ENCODE measurements at places on chromosomes 5 and 9.

GRCh38 chr5:43152946-43153345, 32.2 kb downstream of the ZNF131 start:
- H3K27ac ChIP-seq, result no peak overlapping the region
- H3K36me3 ChIP-seq, result no peaks in the 10 kb centered on the region
- H3K27me3 ChIP-seq, result no peaks in the 10 kb centered on the region
- DNase-seq, result no peak
- H3K4me3 ChIP-seq, result no peak overlapping the region

DNA sequence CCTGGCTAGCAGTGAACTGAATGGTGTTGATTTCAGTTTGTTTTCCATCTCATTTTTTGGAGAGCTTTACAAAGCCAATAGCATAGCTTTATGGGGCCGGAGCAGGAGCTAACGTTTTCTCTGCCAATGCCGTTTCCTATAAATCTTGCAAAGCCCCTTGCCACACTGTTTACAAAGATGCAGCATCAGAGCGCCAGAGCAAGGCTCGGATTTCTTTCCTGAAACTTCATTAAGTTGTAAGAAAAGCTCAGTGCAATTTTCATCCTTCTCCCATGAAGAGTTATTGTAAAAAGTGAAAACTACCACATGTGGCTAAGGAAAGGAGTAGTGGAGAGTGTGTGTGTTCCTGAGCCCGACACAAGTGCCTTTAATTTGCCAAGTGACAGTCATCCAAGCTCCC, 178.2 kb upstream of the GDNF start:
- no peaks in the 10 kb centered on the region for H3K27me3 ChIP-seq
- no peak overlapping the region for H3K27ac ChIP-seq
- no peaks in the 10 kb centered on the region for H3K36me3 ChIP-seq

- no peaks in the 10 kb centered on the region for H3K36me3 ChIP-seq
- no peak for DNase-seq
- H3K4me3 ChIP-seq, result no peak overlapping the region
- no peak overlapping the region for H3K27ac ChIP-seq
- no peaks in the 10 kb centered on the region for H3K4me1 ChIP-seq
Measured at GRCh38 chr5:171646102-171647042, 139.2 kb upstream of the SMIM23 start.

DNA sequence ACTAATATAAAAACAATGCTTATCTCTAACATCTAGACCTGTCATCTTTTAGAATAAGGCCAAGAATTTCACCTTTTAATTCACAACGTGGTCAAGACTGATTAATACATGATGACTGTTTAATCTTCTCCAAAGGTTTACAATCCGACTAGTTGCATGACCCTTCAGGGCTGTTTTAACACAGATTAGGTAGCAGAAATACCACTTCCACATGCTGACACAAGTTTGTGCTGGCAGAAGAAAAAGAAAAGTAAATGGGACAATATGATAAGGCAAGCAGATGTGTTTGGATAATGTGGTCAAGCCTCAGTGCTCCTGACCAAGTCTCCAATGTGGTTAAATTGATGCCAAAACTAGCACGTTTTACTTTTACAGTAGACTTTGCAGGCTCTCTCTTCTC, 31.1 kb downstream of the SEMA6A start:
- no peak for DNase-seq
- peaks cover 2% of the 10 kb centered on the region for H3K4me1 ChIP-seq
- H3K27ac ChIP-seq, result no peak overlapping the region
- H3K36me3 ChIP-seq, result no peaks in the 10 kb centered on the region
- H3K4me3 ChIP-seq, result no peak overlapping the region

- H3K27me3 ChIP-seq, result no peaks in the 10 kb centered on the region
- no peaks in the 10 kb centered on the region for H3K4me1 ChIP-seq
- no peaks in the 10 kb centered on the region for H3K36me3 ChIP-seq
Measured at GRCh38 chr9:109974918-109975276, 194.9 kb downstream of the PALM2AKAP2 start.

DNA sequence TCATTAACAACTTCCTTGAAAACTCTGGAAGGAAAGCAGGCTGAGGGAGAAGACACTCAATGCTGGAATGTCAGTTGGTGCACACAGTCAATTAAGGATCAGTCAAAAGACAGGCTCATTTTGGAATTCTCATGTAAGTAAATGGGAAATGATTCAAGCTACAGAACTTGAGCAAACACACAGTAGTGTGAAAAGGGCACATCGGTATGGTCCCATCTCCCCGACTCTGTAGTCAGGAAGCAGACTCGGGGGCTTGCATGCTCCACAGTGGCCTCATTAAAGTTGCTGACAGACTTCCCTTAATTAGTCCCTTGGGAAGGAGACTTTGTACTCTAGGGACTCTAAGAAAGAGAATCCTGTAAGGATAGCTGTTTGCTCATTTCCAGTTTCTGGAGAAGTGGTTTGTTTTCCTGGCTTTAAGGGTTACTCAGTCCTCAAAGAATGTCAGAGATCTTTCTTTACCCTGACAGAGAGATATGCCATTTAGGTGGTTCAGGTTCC, 339.2 kb downstream of the ADAMTS6 start:
- no peaks in the 10 kb centered on the region for H3K36me3 ChIP-seq
- peak overlapping the region; percentile 93 for H3K27ac ChIP-seq
- H3K4me3 ChIP-seq, result no peak overlapping the region

DNA sequence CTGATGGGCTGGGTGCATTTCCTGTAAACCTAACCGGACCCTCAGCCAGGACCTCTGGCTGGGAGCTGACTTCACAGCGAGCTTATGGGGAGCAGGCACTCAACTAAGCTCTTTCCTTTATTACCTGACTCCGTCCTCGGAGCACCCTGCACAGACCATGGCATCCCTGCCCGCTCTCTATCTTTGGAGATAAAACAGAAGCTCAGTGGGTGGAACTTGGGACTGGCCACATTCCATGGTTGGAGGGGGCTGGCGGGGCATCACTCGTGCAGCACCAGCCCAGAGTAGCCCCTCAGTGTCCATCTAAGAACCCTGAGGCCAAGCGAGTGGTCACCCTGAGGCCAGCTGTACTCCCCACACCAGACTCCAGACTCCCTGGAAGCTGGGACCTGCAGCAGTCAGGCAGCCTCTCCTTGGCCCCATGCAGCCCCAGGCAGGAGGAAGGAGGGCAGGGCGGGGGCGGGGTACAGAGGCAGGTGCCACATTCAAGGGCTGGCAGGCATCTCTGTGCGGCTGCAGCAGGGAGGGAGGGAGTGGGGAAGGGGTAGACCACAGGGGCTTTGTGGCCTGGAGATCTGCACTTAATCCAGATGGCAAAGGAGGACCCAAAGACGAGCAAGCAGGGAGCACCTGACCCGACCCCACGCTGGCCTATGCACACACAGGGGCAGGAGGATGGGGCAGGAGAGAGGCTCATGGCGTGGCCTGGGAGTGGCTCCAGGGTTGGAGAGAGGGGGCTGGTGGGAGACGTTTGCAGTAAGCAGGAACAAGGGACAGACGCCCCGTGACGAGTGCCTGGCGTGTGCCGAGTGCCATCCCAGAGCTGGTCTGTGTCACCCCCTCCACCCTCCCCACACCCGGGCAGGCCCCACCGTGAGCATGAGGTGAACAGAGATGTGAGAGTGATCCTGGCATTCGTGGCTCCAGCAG, 26.1 kb downstream of the GLT6D1 start:
- H3K4me1 ChIP-seq, result no peaks in the 10 kb centered on the region
- H3K27ac ChIP-seq, result no peak overlapping the region
- DNase-seq, result no peak
- no peaks in the 10 kb centered on the region for H3K36me3 ChIP-seq
- H3K4me3 ChIP-seq, result no peak overlapping the region
- no peaks in the 10 kb centered on the region for H3K27me3 ChIP-seq

- H3K27ac ChIP-seq, result no peak within 1 kb of the TSS
- H3K36me3 ChIP-seq, result no peaks in the 10 kb centered on the region
- peaks cover 2% of the 10 kb centered on the region for H3K4me1 ChIP-seq
- no peaks in the 10 kb centered on the region for H3K27me3 ChIP-seq
- no peak for DNase-seq
Measured at GRCh38 chr5:132673939-132674630, at the start of gene IL4. Gene IL4, plus strand, starts transcription at chr5:132673989. Its CDS starts 62 bp downstream, at chr5:132674051.

DNA sequence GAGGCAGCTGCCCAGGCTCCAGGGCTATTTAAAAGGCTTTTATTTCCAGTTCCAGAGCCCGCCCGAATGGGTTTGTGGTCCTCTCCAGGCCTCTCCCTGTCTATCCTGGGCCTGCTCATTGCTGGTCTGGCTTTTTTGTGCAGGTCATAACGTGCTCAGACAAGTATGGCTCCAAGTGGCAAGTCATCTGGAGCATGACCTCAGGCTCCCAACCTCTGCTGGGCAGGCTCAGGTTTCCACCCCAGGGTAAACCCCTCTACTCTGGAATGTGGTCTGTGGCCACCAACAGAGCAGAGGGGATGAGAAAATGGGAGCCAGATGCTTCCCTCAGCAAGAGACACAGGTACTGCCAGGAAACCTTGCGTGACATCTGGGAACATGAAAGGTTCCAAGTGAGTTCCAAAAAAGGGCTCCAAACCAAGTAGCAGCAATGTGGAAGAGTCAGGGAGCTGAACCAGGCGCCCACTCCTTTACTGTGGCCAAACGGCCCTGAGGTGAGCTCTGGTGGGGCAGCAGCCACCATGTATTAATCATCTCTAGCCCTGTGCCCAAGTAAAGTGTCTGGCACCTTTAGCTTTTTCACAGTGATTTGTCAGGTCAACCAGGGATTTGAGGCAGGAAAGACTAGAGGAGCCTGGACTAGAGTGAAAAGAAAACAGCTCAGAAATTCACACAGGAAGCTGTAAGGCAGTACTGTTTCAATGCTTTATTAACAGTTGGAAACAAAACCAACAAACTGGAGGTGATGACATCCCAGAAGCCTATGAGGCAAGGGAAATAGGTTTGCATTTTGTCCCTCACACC, 25.7 kb downstream of the PCDHGC5 start:
- peaks cover 2% of the 10 kb centered on the region for H3K36me3 ChIP-seq
- peaks cover 5% of the 10 kb centered on the region for H3K4me1 ChIP-seq
- DNase-seq, result peak; percentile 96
- no peaks in the 10 kb centered on the region for H3K27me3 ChIP-seq
- no peak overlapping the region for H3K4me3 ChIP-seq

- H3K4me1 ChIP-seq, result no peaks in the 10 kb centered on the region
- no peaks in the 10 kb centered on the region for H3K36me3 ChIP-seq
Measured at GRCh38 chr9:87888501-87888900, 5.8 kb downstream of the SPATA31E1 start.

All from mesendoderm (in vitro differentiated cells).